Esophagus squamous epithelium (tissue), 5 donors: ENCODE measurements at places on chromosomes 4 and X.

DNA sequence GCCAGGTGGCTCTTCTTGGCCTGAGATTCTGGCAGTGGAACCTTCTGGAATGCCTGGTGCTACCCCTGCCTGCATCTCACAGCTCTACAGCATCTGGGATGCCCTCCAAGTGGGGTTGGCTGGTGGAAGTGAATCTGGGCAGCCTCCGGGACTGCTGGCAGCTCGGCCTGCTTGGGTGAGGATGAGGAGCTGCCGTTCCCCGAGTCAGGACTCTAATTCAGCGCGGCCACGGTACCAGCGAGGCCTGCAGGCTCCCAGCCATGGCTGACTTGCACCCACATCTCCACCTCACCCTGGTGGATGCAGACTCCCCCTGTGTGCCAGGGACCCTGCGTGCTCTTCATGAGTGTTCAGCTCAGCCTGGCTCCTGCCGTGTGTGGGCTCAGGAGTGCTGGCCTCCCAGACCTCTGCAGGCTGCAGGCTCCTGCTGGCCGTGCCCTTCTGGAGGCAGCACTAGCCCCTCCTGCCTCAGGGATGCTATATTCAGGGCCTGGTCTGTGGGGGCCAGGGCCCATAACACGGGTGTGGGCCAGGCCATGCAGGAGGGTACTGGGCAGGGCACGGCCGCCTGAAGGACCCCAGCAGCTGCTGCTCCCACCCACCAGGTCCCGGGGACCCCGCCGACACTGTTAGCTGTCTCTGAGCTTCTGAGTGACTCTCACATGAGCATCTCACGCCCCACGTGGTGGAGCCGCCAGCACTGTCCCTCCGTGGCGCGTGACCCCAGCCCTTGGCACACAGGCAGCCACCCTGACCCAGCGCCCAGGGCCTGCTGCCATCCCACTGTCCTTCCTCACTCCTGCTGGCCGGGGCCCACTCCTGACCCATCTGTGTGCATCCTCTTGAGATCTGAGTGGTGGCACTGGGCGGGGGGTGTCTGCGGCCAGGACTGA is 10.6 kb downstream of the UVSSA start:
- no peak for DNase-seq

GRCh38 chr4:16820329-16820728 is 78.1 kb downstream of the LDB2 start:
- no peak for DNase-seq

GRCh38 chrX:54042609-54043021 is 1.7 kb downstream of the PHF8 start:
- DNase-seq: no peak

- no peak for DNase-seq
Measured at GRCh38 chrX:92241249-92241648, 462.1 kb downstream of the PCDH11X start.

GRCh38 chr4:32462944-32463343 is 1742.8 kb downstream of the PCDH7 start:
- DNase-seq: no peak

GRCh38 chr4:186158021-186158813 is 33.1 kb upstream of the CYP4V2 start:
- DNase-seq: no peak

GRCh38 chrX:20527558-20528011 is 260.9 kb upstream of the RPS6KA3 start:
- no peak for DNase-seq
